Prostate gland (tissue), 2 donors: ENCODE measurements at places on chromosomes 16 and 17.

GRCh38 chr17:57495771-57496170 lies 239.4 kb downstream of the MSI2 start:
- H3K4me1 ChIP-seq: no peaks in the 10 kb centered on the region
- no peaks in the 10 kb centered on the region for H3K36me3 ChIP-seq
- no peak overlapping the region for H3K27ac ChIP-seq
- H3K4me3 ChIP-seq: no peak overlapping the region
- DNase-seq: no peak

GRCh38 chr16:65012357-65012756 lies 109.5 kb downstream of the CDH11 start:
- no peak overlapping the region for H3K27ac ChIP-seq
- H3K4me3 ChIP-seq: no peak overlapping the region
- H3K4me1 ChIP-seq: no peaks in the 10 kb centered on the region
- DNase-seq: no peak

DNA sequence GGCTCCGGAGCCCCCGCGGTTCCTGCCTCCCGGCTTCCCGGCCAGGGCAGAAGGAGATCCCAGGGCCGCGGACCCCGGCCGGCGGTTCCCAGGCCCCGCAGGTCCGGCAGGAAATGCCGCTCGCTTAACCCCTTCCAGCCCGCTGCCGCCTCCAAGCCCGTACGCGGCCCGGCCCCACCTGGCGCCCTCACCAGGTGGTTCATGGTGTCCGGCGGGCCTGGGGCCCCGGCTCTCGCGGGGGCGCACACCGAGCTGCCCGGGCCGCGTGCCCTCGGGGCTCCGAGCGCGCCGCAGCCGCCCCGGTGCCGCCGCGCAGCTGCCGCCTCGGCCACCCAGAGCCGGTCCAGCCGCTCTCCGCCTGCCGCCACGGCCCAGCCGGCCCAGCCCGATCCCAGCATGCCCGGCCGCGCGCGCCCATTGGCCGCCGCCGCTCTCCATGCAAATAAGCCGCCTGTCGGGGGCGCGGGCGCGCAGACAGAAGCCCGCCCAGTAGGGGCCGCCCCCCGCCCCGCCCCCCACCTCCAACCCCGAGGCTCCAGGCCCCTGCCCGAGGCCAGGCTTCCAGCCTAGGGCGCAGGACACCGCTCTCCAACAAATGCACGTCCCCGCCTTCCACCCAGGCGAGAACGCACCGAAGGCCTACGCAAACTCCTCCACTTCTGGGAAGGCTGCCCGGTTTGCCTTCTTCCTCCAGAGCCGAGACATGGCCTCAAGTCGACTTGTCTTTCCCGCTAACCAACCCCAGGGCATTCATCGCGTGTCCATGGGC lies at the start of gene BCAR1:
Gene BCAR1, minus strand, starts transcription at position 345 of the 769 bp plus-strand sequence. Its CDS starts 142 bp downstream, at position 203.
- DNase-seq: peak; percentile 88
- peak within 1 kb of the TSS; percentile 85 for H3K4me3 ChIP-seq
- no peaks in the 10 kb centered on the region for H3K27me3 ChIP-seq
- peak within 1 kb of the TSS; percentile 89 for H3K27ac ChIP-seq
- H3K4me1 ChIP-seq: peaks cover 27% of the 10 kb centered on the region
- no peaks in the 10 kb centered on the region for H3K36me3 ChIP-seq

DNA sequence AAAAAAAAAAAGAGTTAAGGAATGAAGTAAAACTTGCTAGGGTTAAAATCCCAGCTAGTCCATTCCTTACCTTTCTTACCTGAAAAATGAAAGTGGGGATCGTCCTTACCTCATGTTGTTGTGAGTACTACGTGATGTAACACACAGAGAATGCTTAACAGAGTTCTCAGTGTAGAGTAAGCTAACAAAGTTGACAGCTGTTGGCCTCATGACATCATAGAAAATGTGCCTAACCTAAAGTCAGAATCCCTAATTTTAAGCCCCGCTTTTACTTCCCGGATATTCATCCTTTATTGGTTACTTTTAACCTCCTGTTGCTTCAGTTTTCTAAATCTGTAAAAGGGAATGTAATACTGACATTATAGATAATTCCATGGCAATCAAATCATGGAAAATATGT lies 505.8 kb upstream of the HSBP1 start:
- no peak for DNase-seq
- H3K4me1 ChIP-seq: no peaks in the 10 kb centered on the region
- no peaks in the 10 kb centered on the region for H3K27me3 ChIP-seq
- H3K4me3 ChIP-seq: no peak overlapping the region
- no peaks in the 10 kb centered on the region for H3K36me3 ChIP-seq

DNA sequence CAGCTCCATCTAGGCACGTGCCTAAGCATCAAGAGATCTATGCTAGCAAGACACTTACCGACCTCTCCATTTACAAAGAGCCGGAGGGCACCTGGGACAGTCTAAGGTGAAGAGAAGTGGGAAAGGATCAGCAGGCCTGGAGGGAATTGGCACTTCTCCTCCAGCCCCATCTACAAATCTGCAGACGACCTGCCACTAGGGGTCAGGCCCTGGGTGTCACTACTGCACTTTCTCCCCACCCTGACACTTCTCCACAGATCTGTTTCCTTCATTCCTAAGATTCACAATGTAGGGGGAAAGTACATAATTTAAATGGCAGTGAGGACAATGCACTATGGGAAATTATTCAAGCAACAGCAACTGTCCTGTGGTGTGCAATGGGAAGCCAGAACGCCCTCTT lies 8.1 kb downstream of the MKS1 start:
- no peaks in the 10 kb centered on the region for H3K4me1 ChIP-seq
- no peak overlapping the region for H3K27ac ChIP-seq
- no peak overlapping the region for H3K4me3 ChIP-seq
- no peaks in the 10 kb centered on the region for H3K27me3 ChIP-seq
- no peaks in the 10 kb centered on the region for H3K36me3 ChIP-seq

DNA sequence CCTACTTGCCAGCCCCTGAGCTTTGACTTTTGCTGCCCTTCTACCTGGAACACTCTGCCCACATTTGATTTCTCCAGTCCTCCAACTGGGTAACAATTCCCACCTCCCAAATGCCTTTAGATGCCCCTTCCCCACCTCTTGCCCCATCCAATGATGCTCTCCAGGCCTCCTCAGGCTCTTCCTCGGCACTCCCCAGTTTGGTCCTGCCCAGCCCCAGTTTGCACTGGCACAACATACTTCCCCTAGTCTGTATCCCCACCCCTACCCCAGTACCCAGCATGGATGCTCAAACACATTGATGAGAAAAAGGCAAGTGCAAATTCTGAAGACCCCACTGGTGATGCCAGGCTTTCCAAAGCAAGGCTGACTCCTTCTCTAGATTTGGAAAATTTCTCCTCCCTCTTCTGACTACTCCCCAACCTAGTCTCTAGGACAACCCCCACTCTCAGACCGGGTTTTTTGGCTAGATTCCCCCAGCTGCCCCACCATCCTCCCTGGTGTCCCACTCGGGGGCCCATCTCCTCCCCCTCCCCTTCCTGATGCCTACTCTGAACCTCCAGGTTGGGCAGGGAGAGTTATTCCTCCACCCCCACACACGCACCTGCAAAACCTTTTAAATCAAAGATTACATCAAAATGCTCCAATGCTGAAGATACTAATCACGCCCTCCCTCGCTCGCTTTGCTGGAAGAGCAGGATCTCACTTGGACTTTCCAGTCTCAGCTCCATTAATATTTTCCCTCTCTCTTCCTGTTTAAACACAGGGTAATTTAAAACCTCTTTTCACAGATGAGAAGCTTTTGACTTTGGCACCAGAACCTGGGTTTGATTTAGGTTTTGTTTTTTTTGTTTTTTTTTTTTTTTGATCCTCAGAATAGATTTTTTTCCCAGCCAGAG lies 94.9 kb downstream of the TMEM132E start:
- H3K27me3 ChIP-seq: no peaks in the 10 kb centered on the region
- no peak overlapping the region for H3K4me3 ChIP-seq

DNA sequence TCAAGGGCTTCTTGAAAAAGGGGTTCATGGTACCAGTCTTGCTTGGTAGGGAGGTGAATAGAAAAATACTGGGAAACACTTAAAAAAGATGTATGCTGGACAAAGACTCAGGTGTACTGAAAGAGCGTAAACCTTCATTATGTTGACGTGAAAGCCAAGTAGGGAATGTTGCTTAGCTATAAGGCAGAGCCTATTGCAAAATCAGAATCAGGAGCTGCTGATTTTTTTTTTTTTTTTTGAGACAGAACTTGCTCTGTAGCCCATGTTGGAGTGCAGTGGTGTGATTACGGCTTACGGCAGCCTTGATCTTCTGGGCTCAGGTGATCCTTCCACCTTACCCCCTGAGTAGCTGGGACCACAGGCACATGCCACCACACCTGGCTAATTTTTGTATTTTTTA lies 3.9 kb downstream of the TMEM94 start:
- H3K4me1 ChIP-seq: peaks cover 5% of the 10 kb centered on the region
- H3K27me3 ChIP-seq: no peaks in the 10 kb centered on the region
- no peak for DNase-seq

- H3K27me3 ChIP-seq: no peaks in the 10 kb centered on the region
- peak overlapping the region; percentile 95 for H3K27ac ChIP-seq
- H3K36me3 ChIP-seq: no peaks in the 10 kb centered on the region
- peak overlapping the region; percentile 55 for H3K4me3 ChIP-seq
- H3K4me1 ChIP-seq: no peaks in the 10 kb centered on the region
Observed at GRCh38 chr17:61411261-61412142, 11.9 kb downstream of the TBX2 start.

DNA sequence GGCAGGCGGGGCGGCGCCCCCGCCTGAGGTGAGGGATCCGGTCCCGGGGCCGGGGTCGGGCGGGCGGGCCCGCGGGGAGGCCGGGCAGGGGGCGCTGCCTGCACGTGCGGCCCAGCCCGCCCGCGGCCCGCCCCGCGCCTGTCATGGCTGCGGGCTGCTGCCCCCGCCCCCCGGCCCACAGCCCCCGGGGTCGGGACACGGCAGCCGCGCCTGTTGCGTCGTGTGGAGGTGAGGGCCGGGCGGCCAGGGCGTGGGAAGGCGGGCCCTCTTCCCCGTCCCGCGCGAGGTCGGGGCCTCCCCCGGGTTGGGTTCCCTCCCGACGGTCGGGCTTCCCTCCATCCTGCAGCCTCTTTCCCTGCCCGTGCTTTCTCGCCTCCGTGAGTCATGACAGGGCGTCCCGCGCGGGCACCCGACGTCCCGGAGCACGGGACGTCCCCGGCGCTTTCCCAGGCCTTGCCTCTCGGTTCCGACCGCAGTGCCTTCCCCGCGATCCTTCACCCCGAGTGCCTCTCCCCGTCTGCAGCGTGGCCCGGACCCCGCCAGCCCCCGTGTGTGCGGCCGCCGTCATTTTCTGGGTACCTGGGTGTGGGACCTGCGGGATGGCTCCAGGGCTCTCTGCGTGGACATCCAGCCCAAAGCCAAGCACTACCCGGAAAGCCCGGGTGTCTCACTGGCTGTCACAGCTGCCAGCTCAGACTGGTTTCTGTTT lies 76.7 kb downstream of the CHD9 start:
- DNase-seq: peak; percentile 46
- peak overlapping the region; percentile 94 for H3K27ac ChIP-seq
- peak overlapping the region; percentile 83 for H3K4me3 ChIP-seq
- H3K27me3 ChIP-seq: no peaks in the 10 kb centered on the region
- H3K4me1 ChIP-seq: no peaks in the 10 kb centered on the region

- no peaks in the 10 kb centered on the region for H3K4me1 ChIP-seq
- no peak overlapping the region for H3K4me3 ChIP-seq
- H3K27ac ChIP-seq: no peak overlapping the region
Observed at GRCh38 chr17:65301184-65301583, 164.0 kb downstream of the RGS9 start.

DNA sequence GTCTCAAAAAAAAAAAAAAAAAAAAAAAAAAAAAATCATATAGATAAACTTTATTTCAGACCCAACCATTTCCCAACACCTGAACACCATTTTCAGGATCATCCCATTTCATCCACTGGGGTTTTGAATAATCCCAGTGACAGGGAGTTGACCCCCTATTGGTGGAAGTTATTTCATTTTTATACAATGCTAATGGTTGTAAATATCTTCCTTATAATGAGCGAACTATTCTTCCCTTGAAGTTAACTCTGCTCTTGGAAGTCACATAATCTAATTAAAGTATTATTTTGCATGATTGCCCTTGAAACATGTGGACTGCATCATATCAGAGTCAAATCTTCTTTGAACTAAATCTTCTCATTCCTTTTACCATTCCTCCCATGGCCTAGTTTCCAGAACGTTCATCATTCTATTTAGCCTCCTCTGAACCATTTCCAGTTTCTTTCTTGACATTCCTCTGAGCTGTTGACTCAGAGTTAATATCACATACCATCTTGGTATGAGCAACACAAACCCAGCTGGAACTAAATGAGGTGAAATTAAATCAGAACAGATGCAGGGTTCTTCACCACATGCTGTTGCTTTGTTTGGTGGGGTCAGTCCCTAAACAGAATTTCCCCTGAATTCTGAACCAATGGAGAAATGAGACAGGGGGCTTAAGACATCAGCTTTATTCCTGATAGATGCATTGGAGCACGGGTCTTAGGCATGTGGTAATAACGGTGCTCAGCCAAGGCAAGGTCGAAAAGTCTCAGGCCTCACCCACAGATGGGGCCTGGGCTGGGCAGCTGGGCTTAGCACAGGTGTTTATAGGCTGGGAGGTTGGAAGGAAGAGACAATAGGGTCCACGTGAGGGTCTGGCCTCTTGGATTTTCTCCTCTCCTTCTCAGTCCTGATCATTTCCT lies 8.9 kb downstream of the HSD17B2 start:
- no peak for DNase-seq
- H3K27ac ChIP-seq: no peak overlapping the region
- no peaks in the 10 kb centered on the region for H3K4me1 ChIP-seq
- H3K4me3 ChIP-seq: no peak overlapping the region
- peaks cover 3% of the 10 kb centered on the region for H3K27me3 ChIP-seq
- no peaks in the 10 kb centered on the region for H3K36me3 ChIP-seq

GRCh38 chr16:56601325-56601724 lies 7.1 kb upstream of the MT2A start:
- DNase-seq: no peak
- no peaks in the 10 kb centered on the region for H3K4me1 ChIP-seq
- H3K27me3 ChIP-seq: no peaks in the 10 kb centered on the region
- H3K4me3 ChIP-seq: no peak overlapping the region
- no peak overlapping the region for H3K27ac ChIP-seq

DNA sequence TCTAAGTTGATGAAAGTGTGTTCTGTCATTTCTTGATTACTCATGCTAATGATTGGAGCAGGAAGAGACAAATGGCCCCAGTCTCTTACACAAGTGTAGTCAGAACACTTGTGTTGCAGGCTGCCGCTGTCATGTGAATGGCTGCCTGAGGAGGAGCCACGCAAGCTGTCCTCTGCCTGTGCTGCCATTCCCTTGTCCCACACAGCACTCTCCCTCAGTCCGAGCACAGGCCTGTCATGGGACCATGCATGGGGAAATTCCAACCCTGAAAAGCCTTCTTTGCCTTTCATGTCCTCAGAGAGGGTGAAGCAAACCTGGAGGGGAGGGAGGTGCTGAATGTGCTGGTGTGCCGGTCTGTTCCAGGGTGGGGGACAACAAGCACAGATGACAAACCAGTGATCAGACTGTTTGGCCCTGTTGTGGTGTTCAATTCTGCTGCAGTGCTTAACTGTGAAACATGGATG lies 109.4 kb downstream of the MRTFB start:
- no peaks in the 10 kb centered on the region for H3K27me3 ChIP-seq
- H3K27ac ChIP-seq: no peak overlapping the region
- H3K36me3 ChIP-seq: no peaks in the 10 kb centered on the region
- no peak overlapping the region for H3K4me3 ChIP-seq
- H3K4me1 ChIP-seq: peaks cover 3% of the 10 kb centered on the region

DNA sequence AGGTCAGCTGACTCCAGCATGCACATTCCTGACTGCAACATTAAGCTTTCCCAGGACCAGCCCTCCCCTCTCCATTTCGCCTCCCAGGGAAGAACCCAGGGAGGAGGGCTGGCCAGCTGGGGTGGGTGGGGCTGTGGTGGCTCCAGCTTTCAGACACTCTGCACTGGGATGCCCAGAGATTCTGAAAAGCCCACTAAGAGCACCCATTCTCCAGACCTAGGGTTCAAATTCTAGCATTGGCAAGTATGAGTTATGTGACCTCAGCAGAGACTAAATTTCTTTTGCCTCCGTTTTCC lies 7.8 kb downstream of the DLX3 start:
- H3K27ac ChIP-seq: no peak overlapping the region
- peaks cover 4% of the 10 kb centered on the region for H3K4me1 ChIP-seq
- no peaks in the 10 kb centered on the region for H3K27me3 ChIP-seq
- no peak for DNase-seq
- no peaks in the 10 kb centered on the region for H3K36me3 ChIP-seq
